CD4-positive, alpha-beta T cell treated with Interleukin-1 beta for 1 hour (primary cell): ENCODE measurements at places on chromosomes 2 and 18.

- DNase-seq = no peak
Observed at GRCh38 chr2:120310136-120310535, 35.8 kb upstream of the INHBB start.

DNA sequence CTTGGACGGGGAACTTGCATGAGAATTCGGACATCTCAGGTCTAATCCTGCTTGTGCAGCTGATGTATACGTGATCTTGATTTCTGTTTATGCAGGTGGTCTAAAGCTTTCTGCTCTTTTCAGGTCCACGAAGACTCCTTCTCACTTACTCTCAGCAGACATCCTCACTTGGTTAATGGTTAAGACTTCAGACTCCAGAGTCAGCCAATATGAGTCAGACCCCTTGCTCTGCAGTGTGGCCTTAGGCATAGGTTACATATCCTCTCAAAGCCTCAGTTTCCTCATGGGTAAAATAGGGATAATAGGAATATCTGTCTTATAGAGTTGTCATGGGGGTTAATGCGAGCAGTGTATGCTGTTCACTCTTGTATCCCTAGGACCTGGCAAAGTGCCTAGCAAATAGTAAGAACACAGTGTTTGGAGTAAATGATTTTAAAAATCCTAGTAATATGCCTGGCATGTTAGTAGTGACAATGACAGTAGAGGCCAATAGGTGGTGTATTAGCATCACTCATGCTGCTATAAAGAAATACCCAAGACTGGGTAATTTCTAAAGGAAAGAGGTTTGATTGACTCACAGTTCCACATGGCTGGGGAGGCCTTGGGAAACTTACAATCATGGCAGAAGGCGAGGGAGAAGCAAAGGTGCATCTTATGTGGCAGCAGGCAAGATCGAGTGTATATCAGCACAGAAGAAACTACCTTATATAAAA, 42.3 kb downstream of the XRCC5 start:
- DNase-seq = no peak

- DNase-seq = no peak
Observed at GRCh38 chr2:33785201-33786106, 186.4 kb upstream of the FAM98A start.

- peak; percentile 31 for DNase-seq
Observed at GRCh38 chr2:68357605-68358337, 7.3 kb upstream of the PLEK start.

GRCh38 chr2:9434489-9434888, 11.0 kb downstream of the CPSF3 start:
- no peak for DNase-seq

GRCh38 chr2:171673905-171674304, 13.4 kb upstream of the DYNC1I2 start:
- DNase-seq = no peak

GRCh38 chr2:174738841-174739240, 25.4 kb downstream of the CHRNA1 start:
- no peak for DNase-seq

DNA sequence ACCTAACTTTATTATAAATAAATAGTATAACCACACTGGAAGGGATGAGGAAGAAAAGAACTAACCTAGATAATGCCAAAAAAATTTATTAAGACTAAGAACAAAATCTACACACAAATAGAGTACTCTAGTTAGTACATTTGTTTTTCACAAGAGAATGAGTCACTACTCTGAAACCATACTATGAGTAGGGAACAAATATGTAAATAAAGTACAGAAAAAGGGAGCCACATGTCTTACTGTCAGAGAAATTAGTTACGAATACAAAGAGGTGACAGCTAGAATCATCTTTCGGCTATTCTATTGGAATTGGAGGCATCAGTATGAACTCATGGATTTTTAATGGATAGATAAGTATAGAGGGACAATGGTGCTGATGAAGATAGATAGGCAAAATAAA, 150.5 kb downstream of the COPS8 start:
- no peak for DNase-seq
